NCI-H2171 (cell line): ENCODE measurements at places on chromosomes 4 and X.

GRCh38 chrX:68462197-68462596 is 28.9 kb upstream of the OPHN1 start:
- no peak for DNase-seq

- no peak for DNase-seq
These were observed 5.5 kb upstream of the DCTD start for GRCh38 chr4:182922501-182923284.

- no peak for DNase-seq
These were observed 21.1 kb downstream of the CPZ start for GRCh38 chr4:8613421-8614364.

- DNase-seq, result no peak
These were observed 41.8 kb downstream of the INTS12 start for GRCh38 chr4:105666693-105667092.

DNA sequence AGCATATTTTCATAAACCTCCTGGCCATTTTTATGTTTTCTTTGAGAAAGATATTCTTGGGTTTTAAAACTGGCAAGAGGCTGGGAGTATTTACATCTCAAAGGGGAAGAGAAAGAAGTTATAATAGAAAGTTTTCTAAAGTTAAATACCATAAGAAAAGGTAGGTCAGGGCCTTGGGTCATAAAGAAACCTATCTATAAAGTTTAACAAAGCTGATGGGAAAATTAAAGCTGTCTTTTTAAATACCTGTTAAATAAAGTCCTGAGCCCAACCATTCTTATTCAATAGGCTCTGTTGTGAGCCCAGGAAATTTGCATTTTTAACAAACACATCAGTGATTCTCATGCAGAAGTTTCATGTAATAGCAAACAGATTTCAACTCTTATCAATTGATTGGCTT is 451.8 kb upstream of the INTU start:
- no peak for DNase-seq

- no peak for DNase-seq
These were observed 23.4 kb upstream of the CWH43 start for GRCh38 chr4:48962636-48963035.

GRCh38 chrX:136658151-136658550 is 10.2 kb downstream of the CD40LG start:
- DNase-seq, result no peak

GRCh38 chr4:55181010-55182005 is 55.9 kb upstream of the KDR start:
- no peak for DNase-seq

GRCh38 chrX:110036162-110037033 is 33.5 kb downstream of the TMEM164 start:
- no peak for DNase-seq

DNA sequence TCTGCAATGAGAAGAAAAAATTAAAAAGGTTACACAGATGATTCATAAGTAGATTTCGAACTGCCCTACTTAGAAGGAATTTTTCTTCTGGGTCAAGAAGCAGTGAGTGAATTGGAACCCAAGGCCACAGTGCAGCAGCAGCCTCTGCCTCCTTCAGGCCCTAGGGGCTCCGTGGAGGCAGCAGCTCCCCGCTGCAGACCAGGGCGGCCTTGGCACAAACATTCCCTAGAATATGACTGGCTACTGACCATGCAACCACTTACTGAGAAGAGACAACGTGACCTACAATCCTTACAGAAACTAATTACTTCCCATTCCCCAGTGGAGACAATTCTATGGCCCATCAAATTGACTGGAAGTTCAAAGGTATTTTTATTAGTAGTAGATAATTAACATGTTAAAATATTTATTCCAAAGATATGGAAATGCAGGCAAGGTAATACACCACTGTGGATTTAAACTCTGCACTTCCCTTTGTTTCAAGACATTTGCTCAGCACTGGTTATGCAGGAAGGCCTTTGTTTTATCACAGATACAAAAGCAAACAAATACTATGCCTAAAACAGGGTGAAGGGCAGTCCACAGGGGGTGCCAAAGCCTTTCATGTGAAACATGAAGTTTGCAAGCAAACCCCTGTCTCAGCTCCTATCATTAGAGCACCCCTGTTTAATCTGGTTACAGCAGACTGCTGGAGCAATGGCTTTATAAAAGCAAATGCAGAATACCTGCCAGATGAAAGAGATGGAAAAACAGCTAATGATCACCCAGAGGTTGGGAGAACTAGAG is 59.2 kb downstream of the PCDH19 start:
- no peak for DNase-seq

GRCh38 chrX:16827225-16827624 is 41.0 kb downstream of the TXLNG start:
- no peak for DNase-seq
